Tibial artery (tissue), 4 donors: ENCODE measurements at places on chromosomes 12 and 14.
A peak's percentile ranks its signal among the peaks of the same experiment; 100 is the strongest.

- peak; percentile 40 for DNase-seq
Observed at GRCh38 chr12:5295996-5296395, 135.9 kb upstream of the NTF3 start.

- DNase-seq = no peak
Observed at GRCh38 chr14:101362529-101363260, 198.6 kb upstream of the DIO3 start.

GRCh38 chr14:91252871-91253794 is 8.6 kb upstream of the GPR68 start:
- no peak for DNase-seq

- DNase-seq = no peak
Observed at GRCh38 chr12:49545815-49546214, 7.0 kb downstream of the KCNH3 start.

DNA sequence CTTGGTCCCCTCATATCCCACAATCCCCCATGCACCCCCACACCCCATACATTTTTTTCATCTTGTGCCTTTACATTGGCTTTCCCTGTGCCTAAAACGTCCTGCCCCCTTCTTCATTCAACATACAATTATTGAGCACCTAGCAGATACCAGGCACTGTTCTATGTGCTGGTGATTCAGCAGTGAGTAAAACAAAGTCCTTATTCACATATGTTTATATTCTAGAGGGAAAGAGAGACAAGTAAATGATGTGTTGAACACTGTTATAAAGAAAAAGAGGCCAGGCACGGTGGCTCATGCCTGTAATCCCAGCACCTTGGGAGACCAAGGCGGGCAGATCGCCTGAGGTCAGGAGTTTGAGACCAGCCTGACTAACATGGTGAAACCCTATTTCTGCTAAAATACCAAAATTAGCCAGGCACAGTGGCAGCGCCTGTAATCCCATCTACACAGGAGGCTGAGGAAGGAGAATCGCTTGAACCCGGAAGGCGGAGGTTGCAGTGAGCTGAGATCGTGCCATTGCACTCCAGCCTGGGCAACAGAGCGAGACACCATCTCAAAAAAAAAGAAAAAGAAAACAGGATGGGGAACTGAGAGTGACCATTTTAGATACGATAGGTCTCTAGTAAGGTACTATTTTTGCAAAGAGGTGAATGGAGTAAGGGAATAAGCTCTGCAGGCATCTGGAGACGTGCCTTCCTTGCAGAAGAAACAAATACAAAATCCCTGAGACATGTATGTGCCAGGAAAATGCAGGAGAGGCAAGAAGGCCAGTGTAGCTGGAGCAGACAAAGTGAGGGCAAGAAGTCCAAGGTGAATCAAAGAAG is 12.2 kb downstream of the SLC7A7 start:
- DNase-seq = no peak

- DNase-seq = peak; percentile 73
Observed at GRCh38 chr14:70821584-70822529, 12.5 kb upstream of the MAP3K9 start.

DNA sequence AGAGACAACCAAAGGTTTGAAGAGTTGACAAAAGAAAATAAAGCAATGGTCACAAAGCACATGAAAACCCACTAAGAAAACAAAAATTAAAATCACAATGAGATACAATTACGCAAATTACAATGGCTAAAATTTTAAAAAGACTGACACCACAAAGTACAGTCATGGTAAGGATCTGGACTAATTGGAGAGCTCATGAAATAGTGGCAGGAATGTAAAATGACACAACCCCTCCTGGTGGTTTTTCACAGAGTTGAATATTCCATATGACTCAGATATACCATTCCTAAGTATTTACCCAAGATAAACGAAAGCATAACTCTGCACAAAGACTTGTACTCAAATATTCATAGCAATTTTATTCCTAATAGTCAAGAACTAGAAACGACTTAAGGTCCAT is 65.9 kb downstream of the NOVA1 start:
- DNase-seq = no peak

- DNase-seq = no peak
Observed at GRCh38 chr12:70290116-70290515, 46.9 kb downstream of the CNOT2 start.

DNA sequence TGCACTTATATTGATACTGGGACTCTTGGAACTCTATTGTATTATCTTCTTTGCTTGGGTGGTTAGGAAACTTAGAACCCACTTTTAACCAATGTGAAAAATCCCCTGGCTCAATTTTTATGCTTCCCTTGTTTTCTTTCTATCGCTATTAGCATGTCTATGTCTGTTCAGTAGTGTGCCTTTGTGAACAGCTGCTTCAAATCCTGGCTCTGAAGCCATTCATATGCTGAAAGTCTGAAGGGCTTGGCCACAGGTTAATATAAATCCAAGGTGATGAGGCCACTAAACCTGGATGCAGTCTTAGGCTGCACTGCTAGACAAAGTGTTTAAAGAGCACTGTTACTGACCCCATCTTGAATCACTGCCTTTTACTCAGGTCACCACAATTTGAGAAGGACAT is 94.9 kb upstream of the RIC8B start:
- DNase-seq = no peak

GRCh38 chr14:28704153-28704552 is 62.4 kb upstream of the FOXG1 start:
- no peak for DNase-seq

DNA sequence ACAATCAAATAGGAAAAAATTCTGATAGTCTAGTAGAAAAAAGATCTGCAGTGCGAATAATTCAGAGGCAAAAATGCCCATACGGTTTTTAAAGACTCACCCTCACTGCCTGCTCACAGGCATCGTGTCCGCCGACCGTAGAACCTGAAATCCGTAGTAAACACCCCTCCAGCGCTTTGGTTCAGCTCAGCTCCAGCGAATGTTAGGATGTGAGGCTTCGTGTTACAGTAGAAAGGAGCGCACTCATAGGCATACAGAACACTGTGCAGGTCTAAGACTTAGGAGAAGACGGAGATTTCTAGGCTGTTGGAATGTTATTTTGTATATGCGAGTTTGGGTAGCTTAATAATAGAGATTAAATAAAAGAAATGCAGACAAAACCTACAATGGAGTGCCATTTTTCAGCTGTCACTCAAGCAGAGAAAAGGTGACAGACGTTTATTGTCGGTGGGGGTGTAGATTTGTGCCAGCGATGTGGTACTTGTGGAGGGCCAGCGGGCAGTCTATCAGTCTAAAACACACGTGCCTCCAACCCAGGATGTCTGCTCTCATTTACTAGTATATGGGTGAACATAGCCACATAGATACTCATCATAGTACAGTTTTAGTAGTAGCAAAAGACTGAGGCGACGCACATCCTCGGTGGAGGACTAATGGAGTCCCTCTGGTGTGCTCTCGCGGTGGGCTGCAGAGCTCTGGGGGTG is 25.7 kb downstream of the SFSWAP start:
- DNase-seq = no peak

DNA sequence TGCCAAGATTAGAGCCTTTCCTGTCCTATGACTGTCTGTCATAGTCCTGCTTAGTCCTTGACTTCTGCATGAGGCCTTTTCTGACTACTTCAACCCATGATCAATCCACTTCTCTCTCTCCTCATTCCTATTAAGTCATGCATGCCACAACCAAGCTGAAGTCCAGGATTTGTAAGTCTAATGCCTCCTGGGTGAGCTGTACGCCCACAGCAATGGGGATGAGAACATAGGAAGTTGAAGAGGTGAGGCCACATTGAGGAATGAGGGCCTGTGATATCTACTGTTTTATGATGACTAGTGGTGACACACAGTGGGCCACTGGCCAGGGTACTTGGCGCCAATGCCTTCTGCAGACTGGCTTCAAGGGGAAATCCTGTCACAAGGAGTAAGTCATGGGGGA is 994.1 kb upstream of the TMEM132C start:
- no peak for DNase-seq

DNA sequence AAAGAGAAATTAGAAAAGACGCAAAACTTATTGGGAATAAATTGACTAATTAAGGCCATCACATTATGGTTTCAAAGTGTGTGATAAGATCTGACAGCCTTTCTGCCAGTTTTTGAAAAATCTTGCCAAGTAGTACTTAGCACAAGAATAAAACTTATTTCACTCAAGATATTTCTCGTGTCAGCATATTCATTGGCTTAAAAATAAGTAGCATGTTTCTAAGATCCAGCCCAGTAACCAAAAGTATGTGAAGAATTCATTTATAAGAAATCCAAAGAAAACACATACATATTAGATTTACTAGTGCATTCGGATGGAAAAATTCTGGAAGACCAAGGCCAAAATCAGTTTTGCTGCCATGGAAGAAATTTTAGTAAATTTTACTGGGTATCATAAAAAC is 1135.0 kb downstream of the GALC start:
- DNase-seq = no peak

GRCh38 chr12:105921872-105922669 is 216.7 kb downstream of the NUAK1 start:
- no peak for DNase-seq

DNA sequence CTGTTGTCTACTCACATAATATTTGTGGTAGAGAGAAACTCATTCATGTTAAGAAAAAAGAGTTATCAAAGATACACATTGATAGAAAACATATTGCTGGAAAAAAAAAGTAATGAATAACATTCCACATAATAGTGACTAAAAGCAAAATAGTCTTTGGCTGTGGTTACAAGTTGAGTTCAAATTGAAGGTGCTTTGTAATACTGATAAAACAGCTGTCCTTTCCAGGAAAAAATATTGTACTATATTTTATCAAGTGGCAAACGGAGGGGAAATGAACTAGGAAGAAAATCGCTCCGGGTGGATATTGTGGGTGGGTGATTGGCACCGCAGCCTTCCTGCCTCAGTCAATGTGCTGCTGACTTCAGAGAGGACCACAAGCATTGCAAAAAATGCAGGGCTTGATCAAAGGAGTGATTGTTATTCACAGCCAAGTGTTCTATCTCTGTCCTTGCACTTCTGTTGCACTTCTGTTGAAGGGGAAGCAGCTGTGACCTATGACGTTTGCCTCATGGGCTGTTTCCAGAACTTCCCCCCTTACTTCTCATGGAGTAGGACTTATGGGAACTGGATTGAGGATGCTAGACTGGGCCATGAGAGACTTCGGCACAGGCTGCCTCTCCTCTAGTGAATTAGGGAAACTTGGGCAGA is 114.4 kb downstream of the VRK1 start:
- DNase-seq = no peak

DNA sequence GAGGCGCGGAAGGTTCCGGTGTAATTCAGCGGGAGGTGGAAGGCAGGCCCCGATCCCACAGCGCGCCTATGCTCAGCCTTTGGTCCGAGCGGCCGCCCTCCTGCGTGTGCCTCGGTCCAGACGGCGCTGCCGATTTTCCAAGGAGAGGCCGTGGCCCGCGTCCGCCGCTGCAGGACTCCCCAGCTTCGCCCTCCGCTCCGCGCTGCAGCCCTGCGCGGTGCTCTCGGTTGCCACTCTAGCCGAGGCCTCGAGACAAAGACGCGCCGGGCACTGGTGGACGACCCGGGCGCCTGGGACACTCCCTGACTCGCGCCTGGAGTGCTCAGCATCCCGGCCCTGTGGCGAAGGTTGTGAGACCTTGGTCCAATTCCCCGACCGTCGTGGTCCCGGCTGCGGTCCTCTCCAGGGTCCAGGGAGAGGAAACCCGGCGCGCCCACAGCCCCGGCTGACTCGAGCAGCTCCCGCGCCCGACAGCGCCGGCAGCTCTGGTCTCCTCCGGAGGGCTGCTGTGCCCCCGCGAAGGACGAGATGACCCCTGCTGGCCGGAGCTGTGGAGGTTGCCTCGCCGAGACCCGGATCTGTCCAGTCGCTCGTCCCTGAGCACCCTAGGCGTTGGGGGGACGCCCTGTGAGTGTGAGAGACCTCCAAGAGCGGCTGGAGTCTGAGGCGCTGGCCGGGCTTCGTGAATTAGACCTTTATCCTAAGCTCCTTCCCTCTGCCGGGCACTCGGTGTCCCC is 6.5 kb downstream of the HOXC12 start:
- DNase-seq = peak; percentile 65
